ENCODE measurements at places on chromosomes 16 and 17. TPM values are rescaled to one million over a fixed set of nuclear protein-coding genes. Genes with fewer than 3 reads are reported as not detected.
A peak's percentile ranks its signal among the peaks of the same experiment; 100 is the strongest.

ST6GALNAC2 gene
- 0.68 TPM for total RNA-seq

DNA sequence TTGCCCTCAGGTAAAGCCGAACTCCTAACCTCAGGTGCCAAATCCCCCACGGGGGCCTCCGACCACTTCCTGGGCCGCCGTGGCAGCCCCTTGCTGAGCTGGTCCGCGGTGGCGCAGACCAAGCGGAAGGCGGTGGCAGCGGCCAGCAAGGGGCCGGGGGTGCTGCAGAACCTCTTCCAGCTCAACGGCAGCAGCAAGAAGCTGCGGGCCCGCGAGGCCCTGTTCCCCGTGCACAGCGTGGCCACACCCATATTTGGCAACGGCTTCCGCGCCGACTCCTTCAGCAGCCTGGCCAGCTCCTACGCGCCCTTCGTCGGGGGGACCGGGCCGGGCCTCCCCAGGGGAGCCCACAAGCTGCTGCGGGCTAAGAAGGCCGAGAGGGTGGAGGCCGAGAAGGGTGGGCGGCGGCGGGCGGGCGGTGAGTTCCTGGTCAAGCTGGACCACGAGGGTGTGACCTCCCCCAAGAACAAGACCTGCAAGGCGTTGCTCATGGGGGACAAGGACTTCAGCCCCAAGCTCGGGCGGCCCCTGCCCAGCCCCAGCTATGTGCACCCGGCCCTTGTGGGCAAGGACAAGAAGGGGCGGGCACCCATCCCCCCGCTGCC is 51.6 kb downstream of the ACTG1 start:
- H3K27ac ChIP-seq: no peak overlapping the region
- H3K4me3 ChIP-seq: no peak overlapping the region
- H3K4me1 ChIP-seq: no peaks in the 10 kb centered on the region
- H3K27me3 ChIP-seq: peaks cover 4% of the 10 kb centered on the region
- DNase-seq: no peak
- no peaks in the 10 kb centered on the region for H3K36me3 ChIP-seq

- peaks cover 2% of the 10 kb centered on the region for H3K4me1 ChIP-seq
- no peak for DNase-seq
- H3K4me3 ChIP-seq: peak overlapping the region; percentile 28
- no peaks in the 10 kb centered on the region for H3K27me3 ChIP-seq
- H3K36me3 ChIP-seq: no peaks in the 10 kb centered on the region
Observed at GRCh38 chr17:53571342-53571741, 251.4 kb upstream of the KIF2B start.

CDH5 gene
- not detected for total RNA-seq

KCNJ2 gene
- 0.07 TPM for total RNA-seq

TERB1 gene
- 0.40 TPM for total RNA-seq

CCDC200 gene
- 0.40 TPM for total RNA-seq

GRCh38 chr17:20961586-20961985 is 81.2 kb downstream of the USP22 start:
- peaks cover 71% of the 10 kb centered on the region for H3K27me3 ChIP-seq
- no peak for DNase-seq
- H3K36me3 ChIP-seq: peaks cover 2% of the 10 kb centered on the region
- no peak overlapping the region for H3K4me3 ChIP-seq
- H3K27ac ChIP-seq: no peak overlapping the region

KRT20 gene
- total RNA-seq: not detected

HSPB9 gene
- not detected for total RNA-seq

C17orf100 gene
- total RNA-seq: 2.5 TPM

GRCh38 chr17:68693466-68693865 is 92.3 kb upstream of the FAM20A start:
- no peaks in the 10 kb centered on the region for H3K4me1 ChIP-seq
- no peaks in the 10 kb centered on the region for H3K36me3 ChIP-seq
- H3K27ac ChIP-seq: no peak overlapping the region
- H3K27me3 ChIP-seq: peaks cover 21% of the 10 kb centered on the region
- DNase-seq: no peak
- H3K4me3 ChIP-seq: no peak overlapping the region

DNA sequence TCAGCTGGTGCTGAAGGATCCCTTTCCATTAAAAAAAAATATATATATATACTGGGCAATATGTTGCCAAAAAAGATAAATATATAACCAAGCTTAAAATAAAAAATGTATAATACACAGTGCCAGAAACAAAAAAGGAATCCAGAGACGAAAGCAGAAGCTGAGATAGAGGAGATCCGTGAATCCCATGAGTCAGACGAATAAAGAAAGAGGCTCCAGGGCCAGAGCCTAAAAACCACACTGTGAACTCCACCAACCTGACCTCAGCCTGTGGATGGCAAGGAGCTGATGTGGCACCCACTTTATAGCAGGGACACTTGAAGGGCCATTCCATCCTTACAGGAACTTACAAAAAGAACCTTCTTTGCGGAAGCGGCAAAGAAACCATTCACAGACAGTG is 34.8 kb downstream of the PITPNM3 start:
- H3K27me3 ChIP-seq: peaks cover 5% of the 10 kb centered on the region
- no peaks in the 10 kb centered on the region for H3K36me3 ChIP-seq
- H3K4me1 ChIP-seq: peaks cover 3% of the 10 kb centered on the region
- H3K4me3 ChIP-seq: no peak overlapping the region
- H3K27ac ChIP-seq: no peak overlapping the region

DNA sequence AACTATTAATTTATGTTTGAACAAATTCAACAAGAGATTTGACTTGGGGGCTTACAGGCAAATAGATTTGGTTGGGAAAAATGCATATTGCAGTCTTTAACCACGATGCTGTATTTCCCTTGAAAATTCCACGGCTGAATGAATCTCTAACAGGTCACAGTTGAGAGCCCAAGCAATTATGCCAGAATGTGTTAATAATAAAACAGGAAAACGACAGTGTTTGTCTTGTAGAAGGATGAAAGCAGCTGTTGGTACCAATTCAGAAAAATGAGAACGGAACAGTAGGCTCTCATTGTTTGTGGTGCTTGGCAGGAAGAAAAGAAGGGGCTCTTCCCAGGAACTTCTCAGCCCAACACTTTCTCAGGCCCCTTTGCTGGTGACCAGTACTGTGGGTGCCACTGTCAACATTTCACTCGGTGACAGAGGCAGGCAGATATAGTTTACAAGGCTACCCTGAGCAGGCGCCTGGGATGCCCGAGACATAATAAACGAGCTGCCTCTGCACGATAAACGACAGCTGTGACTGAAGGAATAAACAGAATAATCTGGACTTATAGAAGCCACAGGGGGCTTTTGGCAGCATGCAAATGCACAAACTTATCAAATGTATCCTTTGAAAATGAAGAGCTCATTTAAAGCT is 387.1 kb downstream of the HS3ST4 start:
- no peak for DNase-seq
- no peaks in the 10 kb centered on the region for H3K4me1 ChIP-seq
- no peak overlapping the region for H3K4me3 ChIP-seq
- H3K27me3 ChIP-seq: peaks cover 19% of the 10 kb centered on the region
- no peak overlapping the region for H3K27ac ChIP-seq

DNA sequence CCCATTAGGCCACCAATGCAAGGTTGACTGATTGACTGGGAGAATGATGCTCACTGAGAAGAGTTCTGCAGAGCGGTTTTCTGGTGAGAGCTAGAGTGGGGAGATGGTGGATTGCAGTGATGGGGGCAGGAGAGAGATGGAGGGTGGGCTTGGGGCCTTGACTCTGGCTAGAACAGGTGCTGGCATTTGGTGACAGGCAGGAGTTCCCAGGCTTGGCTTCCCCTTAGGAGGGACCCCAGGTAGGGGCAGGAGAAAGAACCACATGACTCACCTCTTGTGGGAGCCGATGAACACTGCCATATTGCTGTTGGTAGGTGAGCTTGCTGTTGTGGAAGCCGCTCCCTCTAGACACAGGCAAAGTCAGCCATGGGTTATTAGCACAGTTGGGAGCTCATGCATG is 8.0 kb downstream of the CD300LB start:
- H3K4me3 ChIP-seq: no peak overlapping the region
- no peaks in the 10 kb centered on the region for H3K4me1 ChIP-seq
- H3K36me3 ChIP-seq: no peaks in the 10 kb centered on the region
- no peak overlapping the region for H3K27ac ChIP-seq
- peaks cover 73% of the 10 kb centered on the region for H3K27me3 ChIP-seq

GRCh38 chr16:56898847-56899246 is 33.1 kb upstream of the HERPUD1 start:
- no peaks in the 10 kb centered on the region for H3K36me3 ChIP-seq
- H3K4me1 ChIP-seq: peaks cover 25% of the 10 kb centered on the region
- H3K27me3 ChIP-seq: peaks cover 7% of the 10 kb centered on the region
- H3K4me3 ChIP-seq: no peak overlapping the region
- H3K27ac ChIP-seq: peak overlapping the region; percentile 41
- no peak for DNase-seq

C17orf50 gene
- total RNA-seq: not detected

GRCh38 chr17:66468241-66469087 is 166.1 kb downstream of the PRKCA start:
- H3K27ac ChIP-seq: peak overlapping the region; percentile 3
- peak overlapping the region; percentile 31 for H3K4me3 ChIP-seq
- no peaks in the 10 kb centered on the region for H3K27me3 ChIP-seq
- H3K4me1 ChIP-seq: peaks cover 36% of the 10 kb centered on the region
- DNase-seq: no peak

NOL3 gene
- total RNA-seq: 5.5 TPM

GRCh38 chr16:19589771-19590302 is 34.3 kb downstream of the VPS35L start:
- no peaks in the 10 kb centered on the region for H3K27me3 ChIP-seq
- H3K36me3 ChIP-seq: peaks cover 2% of the 10 kb centered on the region
- peaks cover 3% of the 10 kb centered on the region for H3K4me1 ChIP-seq
- H3K4me3 ChIP-seq: no peak overlapping the region

TBC1D3C gene
- not detected for total RNA-seq

KRTAP3-1 gene
- not detected for total RNA-seq

- peaks cover 5% of the 10 kb centered on the region for H3K4me1 ChIP-seq
- no peak overlapping the region for H3K4me3 ChIP-seq
- H3K27me3 ChIP-seq: no peaks in the 10 kb centered on the region
- DNase-seq: no peak
- H3K27ac ChIP-seq: peak overlapping the region; percentile 43
- H3K36me3 ChIP-seq: no peaks in the 10 kb centered on the region
Observed at GRCh38 chr17:67648032-67648905, 69.5 kb upstream of the NOL11 start.

DNA sequence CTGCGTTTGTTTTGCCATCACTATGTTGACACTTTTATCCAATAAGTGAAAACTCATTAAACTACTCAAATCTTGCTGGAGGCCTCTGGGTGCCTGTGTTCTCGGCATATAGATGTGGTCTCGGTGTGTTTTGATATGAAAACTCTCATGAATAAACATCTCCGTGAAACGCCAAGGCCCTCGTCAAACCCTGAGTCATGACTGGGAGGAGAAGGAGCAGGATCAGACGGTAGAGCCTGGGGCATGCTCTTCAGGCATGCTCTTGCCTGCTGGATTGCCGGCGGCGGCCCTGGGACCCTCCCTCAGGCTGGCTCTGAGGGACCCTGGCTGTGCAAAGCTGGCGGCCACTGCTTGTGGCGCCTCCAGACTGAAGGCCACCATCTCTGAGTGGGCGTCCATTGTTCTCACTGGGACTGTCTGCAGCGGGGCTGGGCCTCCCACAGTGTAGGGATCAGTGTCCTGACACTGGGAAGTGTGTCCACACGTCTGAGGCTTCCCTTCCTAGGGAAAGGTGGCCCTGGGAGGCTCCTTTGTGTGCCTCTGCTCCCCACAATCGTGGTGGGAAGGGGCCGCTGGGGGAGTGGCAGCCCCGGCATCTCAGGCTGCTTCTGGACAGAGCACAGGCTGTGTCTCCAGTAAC is 1.7 kb upstream of the NPB start:
- no peak overlapping the region for H3K27ac ChIP-seq
- peaks cover 4% of the 10 kb centered on the region for H3K4me1 ChIP-seq
- peaks cover 19% of the 10 kb centered on the region for H3K27me3 ChIP-seq
- DNase-seq: no peak

DNA sequence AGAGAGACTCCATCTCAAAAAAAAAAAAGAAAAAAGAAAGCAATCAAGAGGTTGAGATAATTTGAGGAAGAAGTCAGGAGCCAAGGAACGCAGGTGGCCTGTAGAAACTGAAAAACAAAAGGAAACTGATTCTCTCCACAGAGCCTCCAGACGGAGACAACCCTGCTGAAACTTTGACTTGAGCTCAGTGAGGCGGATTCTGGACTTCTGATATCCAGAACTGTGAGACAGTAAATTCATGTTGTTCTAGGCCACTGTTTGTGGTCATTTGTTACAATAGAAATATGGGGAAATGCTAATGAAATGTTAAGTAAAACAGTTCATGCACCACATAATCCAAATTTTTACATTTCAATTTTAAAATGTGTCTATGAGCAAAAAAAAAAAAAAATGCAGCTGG is 5.2 kb downstream of the MBTPS1 start:
- no peaks in the 10 kb centered on the region for H3K27me3 ChIP-seq
- H3K4me1 ChIP-seq: peaks cover 33% of the 10 kb centered on the region
- DNase-seq: no peak
- no peak overlapping the region for H3K4me3 ChIP-seq
- no peaks in the 10 kb centered on the region for H3K36me3 ChIP-seq

TBX6 gene
- total RNA-seq: 0.94 TPM

DRC3 gene
- not detected for total RNA-seq

DNA sequence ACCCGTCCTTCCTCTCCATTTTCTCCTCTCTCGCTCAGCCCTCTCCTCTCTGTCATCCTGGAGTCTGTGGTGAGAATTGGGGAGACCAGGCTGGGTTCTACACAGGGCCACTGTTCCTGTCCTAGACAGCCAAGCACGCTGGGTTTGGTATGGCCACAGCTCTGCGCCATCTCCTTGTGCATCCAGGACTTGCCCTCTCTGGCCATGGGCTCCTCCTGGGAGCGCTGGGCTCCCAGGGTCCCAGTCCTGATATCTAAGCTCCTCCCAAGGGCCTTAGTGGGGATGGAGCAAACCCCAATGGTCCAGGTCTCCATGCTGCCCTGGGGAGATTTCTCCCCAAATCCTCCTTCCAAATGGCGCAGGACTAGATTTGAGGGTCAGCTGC is 27.2 kb upstream of the ITGA3 start:
- peaks cover 25% of the 10 kb centered on the region for H3K27me3 ChIP-seq
- DNase-seq: no peak
- H3K27ac ChIP-seq: no peak overlapping the region

DNA sequence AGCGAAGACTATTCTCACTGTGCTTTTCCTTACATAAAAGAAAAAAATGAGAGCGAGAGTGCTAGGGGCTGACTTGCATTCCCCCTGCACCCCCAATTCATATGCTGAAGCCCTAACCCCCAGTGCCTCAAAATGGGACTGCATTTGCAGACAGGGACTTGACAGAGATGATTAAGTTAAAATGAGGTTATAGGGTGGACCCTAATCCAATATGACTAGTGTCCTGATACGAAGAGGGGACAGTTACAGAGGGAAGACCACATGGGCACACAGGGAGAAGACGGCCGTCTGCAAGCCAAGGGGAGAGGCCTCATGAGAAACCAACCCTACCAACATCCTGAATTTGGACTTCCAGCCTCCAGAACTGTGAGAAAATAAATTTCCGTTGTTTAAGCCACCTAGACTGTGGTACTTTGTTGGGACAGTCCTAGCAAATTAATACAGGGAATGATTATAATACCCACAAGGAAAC is 1.6 kb upstream of the TMEM220 start:
- no peak for DNase-seq
- peak overlapping the region; percentile 88 for H3K4me3 ChIP-seq
- H3K27ac ChIP-seq: no peak overlapping the region
- peaks cover 16% of the 10 kb centered on the region for H3K27me3 ChIP-seq

GRCh38 chr17:60311936-60312335 is 80.0 kb downstream of the USP32 start:
- DNase-seq: no peak
- H3K4me1 ChIP-seq: peaks cover 29% of the 10 kb centered on the region
- no peak overlapping the region for H3K4me3 ChIP-seq
- peaks cover 11% of the 10 kb centered on the region for H3K36me3 ChIP-seq
- no peaks in the 10 kb centered on the region for H3K27me3 ChIP-seq
- no peak overlapping the region for H3K27ac ChIP-seq
